ENCODE measurements at places on chromosomes 4 and X.

- DNase-seq = no peak
Measured at GRCh38 chr4:38534344-38535045, 129.5 kb upstream of the KLF3 start.

GRCh38 chrX:85995641-85996040 lies 51.7 kb downstream of the CHM start:
- no peak for DNase-seq

GRCh38 chrX:132615391-132616131 lies 126.7 kb upstream of the MBNL3 start:
- DNase-seq = peak; percentile 32

- no peak for DNase-seq
Measured at GRCh38 chrX:968148-968965, 244.1 kb downstream of the CRLF2 start.

DNA sequence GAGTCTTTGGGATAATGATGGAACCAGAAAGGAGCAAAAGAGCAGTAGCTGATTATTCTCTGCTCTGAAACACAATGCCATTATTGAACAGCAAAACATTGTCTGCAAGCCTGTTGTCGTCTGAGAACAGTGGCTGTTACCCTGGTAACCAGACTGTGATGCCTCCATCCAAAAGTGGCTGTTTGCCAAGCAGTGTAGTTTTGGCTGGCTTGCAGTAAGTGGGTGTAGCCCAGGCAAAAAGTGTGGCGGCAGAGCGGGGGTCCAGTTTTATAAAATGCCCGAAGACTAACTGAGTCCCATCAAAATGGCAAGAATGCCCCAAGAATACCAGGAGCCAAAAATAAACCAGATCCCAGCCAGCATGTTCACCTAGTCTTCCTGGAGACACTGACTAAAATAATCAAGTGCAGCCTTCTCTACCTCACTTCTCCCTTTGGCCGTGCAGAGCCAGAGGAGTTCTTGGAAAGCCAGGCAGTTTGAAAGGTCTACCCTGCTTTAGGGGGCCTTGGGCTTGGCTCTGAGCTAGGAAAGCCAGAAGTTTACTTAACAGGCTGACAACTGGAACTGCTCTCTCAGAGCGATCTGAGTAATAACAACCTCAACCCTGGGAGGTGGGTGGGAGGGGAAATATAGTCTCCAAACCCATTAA lies 2.6 kb downstream of the PLP1 start:
- no peak for DNase-seq

DNA sequence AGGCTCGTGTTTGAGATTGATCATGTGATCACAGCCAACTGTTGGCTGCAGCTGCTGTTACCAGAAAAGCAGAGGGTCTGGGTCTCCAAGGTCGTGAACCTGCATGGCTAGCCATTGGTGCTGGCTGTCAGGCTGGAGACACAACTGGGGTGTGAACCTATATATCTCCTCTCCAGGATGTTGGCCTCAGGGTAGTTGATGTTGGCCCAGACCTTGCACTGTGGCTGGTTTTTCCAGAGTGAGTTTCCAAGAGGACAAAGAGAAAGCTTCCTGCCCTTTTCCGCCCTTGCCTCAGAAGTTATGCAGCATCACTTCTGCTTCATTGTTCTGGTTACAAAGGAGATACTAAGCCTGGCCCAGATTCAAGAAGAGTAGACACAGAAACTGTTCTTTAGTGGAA lies 607.8 kb upstream of the HS3ST1 start:
- no peak for DNase-seq

DNA sequence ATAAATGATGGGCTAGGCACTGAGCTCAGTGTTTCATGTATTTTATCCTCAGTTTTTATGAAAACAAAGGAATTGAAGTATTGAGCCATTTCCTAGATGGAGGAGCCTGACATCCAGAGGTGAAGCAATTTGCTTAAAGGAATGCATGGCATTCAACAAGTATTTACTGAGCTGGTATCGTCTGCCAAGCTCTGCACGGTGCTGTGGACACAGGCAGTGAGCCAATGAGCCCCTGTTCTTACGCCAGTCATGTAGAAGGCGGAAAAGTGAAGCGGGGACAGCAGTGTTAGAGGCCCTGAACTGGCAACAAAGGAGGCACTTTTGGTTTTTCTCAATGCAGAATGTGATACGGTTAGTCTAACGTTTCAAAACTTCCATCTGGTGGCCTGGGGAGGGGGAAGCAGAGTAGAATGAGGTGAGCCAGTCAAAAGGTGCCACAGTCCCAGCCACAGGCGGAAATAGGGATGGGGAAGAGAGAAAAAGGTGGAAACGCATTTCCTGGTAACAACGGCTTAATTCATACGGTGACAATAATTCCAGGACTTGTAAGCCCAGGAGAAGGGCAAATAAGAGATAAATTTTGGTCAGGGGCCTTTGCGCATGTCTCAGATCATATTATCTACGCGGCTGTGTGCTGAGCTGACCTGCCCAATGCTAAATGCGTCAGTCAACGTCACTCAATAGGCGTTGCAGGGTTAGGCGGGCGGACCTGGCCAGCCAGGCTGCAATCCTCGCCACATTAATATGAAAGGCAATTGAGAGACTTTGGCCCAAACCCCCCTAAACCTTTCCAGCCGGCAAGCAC lies 133.9 kb downstream of the AFAP1 start:
- DNase-seq = no peak

DNA sequence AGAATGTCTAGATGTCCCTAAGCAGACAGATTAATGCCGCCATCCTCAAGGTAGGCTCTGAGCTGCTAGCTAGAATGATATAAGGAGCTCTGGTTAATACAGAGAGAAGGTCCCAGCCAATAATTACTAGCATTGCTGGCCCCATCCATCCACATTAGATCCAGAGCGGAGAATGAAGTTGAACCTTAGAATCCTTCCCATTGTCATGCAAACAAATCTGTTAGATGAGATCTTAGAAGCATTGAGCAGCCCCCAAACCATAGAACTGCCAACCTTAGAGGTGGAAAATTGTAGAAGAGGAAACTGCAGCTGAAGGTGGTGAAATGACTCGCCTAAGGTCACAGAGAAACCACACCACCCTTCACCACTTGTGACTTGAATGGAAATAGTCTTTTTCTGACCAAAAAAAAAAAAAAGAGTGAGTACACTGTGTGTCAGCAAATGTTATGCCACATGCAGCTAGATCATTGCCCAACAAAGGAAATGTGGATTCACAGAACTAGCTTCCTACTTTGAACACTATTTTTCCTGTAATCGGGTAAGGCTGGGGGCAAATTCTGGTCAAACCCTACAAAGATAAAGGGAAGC lies 162.1 kb downstream of the SMIM20 start:
- no peak for DNase-seq

DNA sequence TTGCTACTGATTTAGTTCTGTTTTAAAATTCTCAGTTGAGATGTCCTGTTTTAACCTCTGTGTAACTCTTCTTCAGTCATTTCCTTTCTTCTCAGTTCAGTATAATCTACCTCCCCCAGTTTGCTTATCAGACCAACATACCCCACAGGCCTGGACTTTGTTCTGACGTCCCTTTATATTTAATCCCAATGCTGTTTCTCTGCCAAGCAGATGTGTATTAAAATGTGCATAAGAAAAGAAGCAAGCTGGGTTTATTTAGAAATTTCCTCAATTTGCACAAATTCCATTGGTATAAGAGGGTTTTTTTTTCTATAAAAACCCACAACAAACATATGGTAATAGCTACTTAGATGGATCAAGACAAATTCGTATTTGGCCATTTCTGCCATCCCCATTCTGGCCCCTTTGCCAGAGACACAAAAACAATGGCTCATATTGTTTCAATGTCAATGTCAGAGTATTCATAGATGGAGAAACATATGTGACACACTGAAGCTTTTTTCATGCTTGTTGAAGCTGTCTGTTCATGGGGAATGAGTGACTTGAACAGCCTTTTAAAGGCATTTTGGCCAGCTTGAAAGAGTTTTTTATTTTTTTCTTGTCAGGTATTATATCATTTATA lies 24.5 kb downstream of the HCCS start:
- no peak for DNase-seq

DNA sequence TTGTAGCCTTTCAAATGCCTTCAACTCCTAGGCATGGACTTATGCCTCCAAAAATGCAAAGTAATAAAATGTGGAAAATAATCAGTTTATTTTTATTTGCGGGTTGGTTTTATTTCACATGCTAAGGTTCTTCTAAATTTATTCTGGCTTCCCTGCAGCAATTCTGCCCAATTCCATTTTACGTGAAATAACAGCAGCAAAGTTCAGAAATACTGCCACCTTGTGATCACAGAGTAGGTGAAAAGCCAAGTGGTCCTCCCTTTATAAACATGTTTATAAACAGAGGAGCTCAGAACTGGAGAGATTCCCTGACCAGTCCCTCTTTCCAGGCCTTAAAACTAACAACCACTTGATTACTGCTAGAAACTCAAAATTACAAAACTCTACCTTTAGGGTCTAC lies 14.7 kb upstream of the DCHS2 start:
- peak; percentile 27 for DNase-seq

- no peak for DNase-seq
Measured at GRCh38 chrX:44980403-44980802, 107.4 kb downstream of the KDM6A start.

DNA sequence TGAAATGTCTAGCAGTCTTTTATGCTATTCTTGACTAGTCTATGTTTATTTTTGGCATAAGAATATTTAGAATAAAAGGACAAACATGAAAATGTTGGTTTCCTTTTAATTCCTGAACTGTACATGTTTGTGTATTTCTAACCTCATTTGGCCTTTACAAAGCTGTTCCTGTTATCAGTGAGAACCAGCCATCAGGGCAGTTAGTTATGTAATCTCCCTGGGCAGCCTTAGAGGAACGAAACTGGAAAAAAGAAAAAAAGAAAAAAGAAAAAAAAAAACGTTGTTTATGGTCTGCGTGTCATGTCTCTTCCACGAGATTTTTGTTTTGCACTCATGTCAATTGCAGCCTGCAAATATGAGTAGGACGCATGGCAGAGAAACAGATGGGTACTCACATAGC lies 193.7 kb downstream of the MAGEB5 start:
- no peak for DNase-seq

DNA sequence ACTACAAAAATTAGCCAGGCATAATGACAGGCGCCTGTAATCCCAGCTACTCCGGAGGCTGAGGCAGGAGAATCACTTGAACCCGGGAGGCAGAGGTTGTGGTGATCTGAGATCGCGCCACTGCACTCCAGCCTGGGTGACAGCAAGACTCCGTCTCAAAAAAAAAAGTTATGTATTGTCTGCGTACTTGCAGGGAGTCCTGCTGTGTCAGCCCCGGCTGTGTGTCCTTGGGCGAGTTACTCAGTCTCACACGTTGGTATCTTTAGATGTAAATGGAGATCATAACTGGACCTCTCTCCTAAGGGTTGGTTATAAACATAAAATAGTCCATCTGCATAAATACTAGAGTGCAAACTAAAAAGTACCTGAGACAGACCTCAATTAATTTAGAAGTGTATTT lies 22.7 kb upstream of the TBC1D14 start:
- DNase-seq = no peak

DNA sequence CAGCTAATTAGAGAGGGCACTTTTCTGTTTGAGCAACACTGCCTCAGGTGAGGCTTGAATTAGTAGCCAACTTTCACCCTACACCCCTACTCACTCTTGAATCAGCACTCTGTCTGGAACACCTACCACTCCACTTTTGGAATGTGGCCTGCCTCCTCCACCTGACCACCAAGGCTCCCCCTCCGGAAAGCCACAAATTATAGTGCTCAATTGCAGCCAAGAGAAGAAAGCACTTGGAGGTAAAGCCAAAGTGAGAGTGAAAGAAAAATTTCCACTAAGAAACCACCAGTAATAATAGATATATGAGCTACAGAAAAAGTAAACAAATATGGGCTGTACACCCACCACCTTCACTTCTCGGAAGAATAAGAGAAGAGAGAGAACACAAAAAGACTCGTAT lies 41.1 kb downstream of the PPP3CA start:
- DNase-seq = no peak

GRCh38 chrX:154840856-154841255 lies 6.4 kb upstream of the SMIM9 start:
- no peak for DNase-seq

DNA sequence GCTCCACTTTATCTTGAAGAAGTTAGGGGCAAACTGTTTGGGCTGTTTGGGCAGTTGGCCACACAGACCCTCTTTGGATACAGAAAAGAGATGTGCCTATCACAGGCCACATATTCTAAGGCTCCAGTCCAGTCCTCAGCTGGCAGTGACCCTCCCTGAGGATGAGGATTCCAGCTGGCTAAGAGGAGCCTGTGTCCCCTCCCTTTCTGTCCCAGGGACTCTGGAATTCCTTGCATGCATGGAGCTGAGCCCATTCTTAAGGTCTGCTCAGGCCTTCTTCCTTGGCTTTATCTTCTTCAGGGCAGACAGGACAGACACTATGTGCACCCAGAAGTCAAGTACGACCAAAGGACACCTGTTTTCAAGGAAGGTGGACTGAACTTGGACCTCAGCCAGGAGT lies 23.8 kb upstream of the GK2 start:
- no peak for DNase-seq

GRCh38 chr4:74093981-74094623 lies 4.9 kb downstream of the CXCL2 start:
- no peak for DNase-seq

- no peak for DNase-seq
Measured at GRCh38 chr4:114606245-114606644, 7.6 kb downstream of the UGT8 start.

GRCh38 chrX:123339221-123339905 lies 155.3 kb downstream of the GRIA3 start:
- DNase-seq = no peak

DNA sequence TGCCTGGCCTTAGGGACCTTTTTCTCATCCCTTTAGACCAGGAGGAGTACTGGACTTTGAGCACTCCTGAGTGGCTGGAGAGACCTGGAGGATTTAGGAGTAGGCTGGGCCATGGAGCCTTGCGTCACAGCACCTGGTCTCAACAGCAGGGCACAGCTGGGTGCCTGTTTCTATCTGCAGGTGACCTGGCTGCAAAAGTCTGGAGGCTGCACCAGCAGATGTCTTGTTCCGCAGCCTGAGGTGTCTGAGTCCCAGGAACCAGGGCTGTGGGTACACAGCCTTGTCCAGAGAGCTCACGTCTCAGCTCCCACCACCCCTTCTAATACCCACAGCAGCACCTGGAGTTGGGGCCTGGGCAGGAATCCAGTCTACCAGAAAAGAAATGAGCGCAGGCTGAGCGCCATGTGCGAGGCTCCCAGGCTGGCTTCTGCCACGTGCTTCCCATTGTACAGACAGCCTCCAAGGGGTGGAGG lies 5.0 kb upstream of the NSD2 start:
- DNase-seq = no peak

- DNase-seq = no peak
Measured at GRCh38 chr4:183158062-183158461, 59.0 kb downstream of the WWC2 start.

GRCh38 chr4:38084877-38085711 lies 124.9 kb downstream of the PTTG2 start:
- no peak for DNase-seq

DNA sequence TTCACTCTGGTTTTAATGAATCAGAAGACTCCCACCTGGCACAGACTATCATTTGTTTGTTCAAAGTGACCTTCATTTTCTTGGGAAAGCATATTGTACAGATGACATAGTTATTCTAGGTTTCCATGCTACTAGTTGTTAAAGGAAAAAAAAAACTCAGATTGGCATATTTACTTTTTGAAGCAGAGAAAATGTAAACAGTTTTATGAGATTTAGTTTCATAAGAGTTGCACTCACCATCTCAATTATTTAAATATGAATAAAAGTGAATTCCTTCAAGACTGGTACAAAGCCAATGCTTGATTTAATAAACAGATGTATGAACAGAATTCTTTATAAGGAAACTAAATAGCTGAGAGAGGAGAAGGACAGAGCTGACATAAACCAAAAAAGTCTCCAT lies 280.3 kb upstream of the UGT8 start:
- DNase-seq = no peak

All from neuronal stem cell (in vitro differentiated cells).